ENCODE measurements at places on chromosomes 1 and 21. TPM values are rescaled to one million over a fixed set of nuclear protein-coding genes. Genes with fewer than 3 reads are reported as not detected.
A peak's percentile ranks its signal among the peaks of the same experiment; 100 is the strongest.

- no peak for DNase-seq
These were observed 1857.4 kb downstream of the NCAM2 start for GRCh38 chr21:22855581-22855980.

GRCh38 chr1:229970714-229971113 lies 96.3 kb upstream of the GALNT2 start:
- no peak for DNase-seq

DNA sequence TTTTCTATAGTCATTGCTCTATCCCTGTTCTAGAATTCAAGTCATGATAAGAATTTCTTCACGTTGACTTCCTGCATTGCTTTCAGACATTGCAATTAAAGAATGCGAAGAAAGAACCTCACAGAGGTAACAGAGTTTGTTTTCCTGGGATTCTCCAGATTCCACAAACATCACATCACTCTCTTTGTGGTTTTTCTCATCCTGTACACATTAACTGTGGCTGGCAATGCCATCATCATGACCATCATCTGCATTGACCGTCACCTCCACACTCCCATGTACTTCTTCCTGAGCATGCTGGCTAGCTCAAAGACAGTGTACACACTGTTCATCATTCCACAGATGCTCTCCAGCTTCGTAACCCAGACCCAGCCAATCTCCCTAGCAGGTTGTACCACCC lies 10.6 kb downstream of the APCS start:
- DNase-seq, result peak; percentile 54

DNA sequence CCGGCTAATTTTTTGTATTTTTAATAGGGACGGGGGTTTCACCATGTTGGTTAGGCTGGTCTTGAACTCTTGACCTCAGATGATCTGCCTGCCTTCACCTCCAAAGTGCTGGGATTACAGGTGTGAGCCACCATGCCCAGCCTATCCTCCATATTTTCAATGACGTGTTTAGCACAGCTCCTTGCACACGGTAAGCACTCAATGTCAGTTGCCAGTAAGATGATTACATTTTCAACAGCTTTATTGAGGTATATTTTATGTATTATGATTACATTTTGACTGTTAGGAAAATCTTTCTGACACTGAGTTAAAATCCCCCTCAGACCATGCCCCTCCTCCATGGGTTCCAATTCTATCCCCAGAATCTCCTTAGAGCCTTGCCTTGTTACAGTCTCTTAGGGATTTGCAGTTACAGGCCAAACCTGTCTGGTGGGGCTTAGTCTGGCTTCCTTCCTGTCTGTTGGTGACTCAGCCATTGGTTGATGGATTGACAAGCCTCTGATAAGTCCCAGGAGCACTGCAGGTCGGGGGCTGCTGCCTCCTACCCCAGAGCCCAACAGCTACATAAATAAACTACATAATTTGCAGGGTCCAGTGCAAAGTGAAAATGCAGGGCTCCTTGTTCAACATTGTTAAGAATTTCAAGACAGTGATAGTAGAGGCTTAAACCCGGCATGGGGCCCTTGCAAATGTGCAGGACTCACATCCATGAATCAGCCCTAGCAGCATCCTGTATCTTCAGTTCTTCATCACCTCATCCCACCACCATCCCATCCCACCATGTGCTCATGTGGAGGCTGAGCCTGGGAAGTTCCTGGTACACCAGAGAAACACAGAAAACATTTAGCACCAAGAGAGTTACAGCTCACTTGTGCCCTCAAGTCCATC lies 23.4 kb downstream of the COA7 start:
- DNase-seq, result peak; percentile 73

DNA sequence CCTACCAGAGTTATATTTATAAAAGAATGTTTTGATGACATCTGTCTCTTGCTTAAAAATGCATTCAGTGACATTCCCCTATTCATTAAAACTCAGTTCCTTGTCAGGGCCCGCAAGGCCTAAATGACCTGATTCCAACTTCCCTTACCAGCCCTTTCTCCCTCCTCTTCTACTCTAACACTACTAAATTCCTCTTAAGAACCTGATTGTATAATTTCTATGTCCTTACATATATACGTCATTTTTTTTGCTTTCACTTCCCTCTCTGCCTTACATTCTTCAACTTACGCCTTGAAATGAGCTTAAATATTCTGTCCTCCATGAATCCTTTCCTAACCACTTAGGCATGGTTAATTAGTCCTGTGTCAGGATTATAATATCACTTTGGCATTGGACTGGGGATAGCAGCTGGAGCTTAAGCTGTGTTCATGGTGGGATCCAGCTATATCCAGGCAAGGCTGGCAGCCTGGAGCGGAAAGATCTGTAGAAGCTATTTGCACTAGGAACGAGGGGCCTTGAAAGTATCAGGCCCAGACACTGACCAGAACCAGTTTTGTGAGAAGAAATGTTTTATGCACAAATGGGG lies 360.2 kb upstream of the PTBP2 start:
- DNase-seq, result no peak

DNA sequence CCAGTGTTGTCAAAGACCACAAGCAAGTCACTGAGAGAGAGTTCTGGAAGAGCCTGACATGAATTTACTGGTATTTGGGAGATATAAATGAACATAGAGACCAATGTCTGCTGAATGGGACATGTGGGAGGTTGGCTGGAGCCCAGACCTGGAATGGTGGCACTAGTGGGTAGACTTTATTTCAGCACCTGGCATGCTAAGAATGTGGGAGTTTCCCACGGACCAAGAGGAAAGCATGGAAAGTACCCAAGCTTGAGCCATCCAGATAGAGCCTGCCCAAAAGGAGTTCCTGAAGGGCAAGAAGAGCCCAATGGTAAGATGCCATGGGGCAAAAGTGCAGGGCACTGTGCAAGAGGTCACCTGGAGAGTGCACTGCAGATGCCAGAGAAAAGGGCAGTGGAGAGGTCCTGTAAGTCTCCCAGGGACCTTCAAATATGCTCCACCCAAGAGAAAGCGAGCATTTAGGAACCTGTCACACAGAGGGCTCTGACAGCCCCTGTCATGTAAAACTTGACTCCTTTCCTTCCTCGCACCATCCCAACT lies 8.1 kb upstream of the ZNF687 start:
- DNase-seq, result no peak

DNA sequence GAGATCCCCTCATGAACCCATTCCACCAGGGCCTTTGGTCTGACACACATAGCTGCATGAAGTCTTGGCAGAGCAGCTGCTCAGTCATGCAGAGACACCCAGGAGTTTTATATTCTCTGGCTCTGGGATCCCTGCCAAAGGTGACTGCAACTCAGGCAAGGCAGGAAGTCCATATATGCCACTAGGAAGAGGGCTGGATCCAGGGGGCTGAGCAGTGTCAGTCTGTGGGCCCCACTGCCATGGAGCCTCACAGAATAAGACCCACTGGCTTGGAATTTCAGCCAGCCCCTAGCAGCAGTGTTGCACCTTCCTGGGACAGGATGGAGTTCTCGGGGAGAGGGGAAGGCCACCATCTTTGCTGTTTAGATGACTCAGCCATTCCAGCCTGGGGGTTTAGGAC lies 199.7 kb downstream of the TBX15 start:
- DNase-seq, result peak; percentile 2

DNA sequence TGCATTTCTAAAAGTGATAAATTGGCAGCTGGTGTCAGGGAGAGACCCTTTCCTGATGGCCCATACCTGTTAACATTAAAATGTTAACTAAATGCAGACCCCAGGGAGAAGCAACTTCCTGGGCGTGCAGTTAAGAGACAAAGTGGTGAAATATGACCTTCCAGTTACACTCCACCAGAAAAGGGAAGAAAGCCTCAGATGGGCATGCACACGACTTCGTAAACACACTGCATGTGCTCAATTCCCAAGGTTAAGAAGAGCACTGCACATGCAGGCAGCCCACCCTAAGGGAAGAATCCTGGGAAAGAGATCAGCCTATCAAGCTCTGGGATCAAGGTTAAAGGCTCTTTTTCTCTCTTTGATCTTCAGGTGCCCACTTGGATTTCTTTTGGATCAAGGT lies 9.7 kb upstream of the GBP6 start:
- no peak for DNase-seq

GRCh38 chr1:21576798-21577187 lies 67.6 kb downstream of the ALPL start:
- no peak for DNase-seq

DNA sequence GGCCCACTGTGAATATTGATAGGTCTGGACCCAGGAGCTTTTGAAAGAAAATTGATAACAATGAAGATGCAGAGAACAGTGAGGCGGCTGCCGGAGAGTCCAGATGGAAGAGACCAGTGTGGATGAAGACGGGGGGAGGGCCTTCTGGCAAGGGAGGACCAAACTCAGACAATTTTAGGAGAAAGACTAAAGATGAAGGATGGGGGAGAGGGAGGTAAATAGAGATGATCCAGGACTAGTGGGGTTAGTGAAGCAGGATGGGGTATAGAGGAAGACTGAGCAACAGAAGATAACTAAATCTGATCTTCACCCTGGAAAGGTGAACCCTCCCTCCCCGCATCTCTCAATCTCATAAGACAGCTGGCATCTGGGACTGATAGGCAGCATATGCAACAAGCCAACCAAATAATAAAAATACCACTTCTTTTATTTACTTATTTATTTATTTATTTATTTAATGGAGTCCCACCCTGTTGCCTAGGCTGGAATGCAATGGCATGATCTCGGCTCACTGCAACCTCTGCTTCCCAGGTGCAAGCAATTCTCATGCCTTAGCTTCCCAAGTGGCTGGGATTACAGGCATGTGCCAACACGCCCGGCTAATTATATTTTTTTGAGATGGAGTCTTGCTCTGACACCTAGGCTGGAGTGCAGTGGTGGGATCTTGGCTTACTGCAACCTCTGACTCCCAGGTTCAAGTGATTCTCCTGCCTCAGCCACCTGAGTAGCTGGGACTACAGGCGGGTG lies 10.5 kb downstream of the EIF3I start:
- no peak for DNase-seq

GRCh38 chr1:10299151-10299550 lies 88.8 kb downstream of the KIF1B start:
- DNase-seq, result no peak

DNA sequence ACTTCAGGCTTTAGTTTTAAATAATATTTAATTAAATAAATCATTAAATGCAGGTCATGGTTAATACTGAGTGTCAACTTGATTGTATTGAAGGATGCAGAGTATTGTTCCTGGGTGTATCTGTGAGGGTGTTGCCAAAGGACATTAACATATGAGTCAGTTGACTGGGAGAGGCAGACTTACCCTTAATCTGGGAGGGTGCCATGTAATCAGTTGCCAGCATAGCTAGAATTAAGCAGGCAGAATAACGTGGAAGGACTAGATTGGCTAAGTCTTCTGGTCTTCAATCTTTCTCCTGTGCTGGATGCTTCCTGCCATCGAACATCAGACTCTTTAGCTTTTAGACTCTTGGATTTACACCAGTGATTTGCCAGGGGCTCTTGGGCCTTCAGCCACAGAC lies 85.3 kb downstream of the MAP3K21 start:
- DNase-seq, result no peak

DNA sequence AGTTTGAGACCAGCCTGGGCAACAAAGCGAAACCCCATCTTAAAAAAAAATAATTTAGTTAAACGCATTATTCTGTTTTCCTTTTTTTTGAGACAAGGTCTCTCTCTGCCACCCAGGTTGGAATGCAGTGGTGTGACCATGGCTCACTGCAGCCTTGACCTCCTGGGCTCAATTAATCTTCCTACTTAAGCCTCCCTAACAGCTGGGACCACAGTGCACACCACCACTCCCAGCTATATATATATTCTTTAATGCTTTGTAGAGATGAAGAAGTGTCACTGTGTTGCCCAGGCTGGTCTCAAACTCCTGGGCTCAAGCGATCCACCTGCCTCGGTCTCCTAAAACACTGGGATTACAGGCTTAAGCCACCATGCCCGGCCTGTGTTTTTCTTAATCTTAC lies 7.7 kb upstream of the KLF17 start:
- DNase-seq, result no peak

- DNase-seq, result no peak
These were observed 241.1 kb upstream of the CSF3R start for GRCh38 chr1:36723813-36724212.

GRCh38 chr1:7539769-7540175 lies 231.3 kb upstream of the VAMP3 start:
- peak; percentile 62 for DNase-seq

- no peak for DNase-seq
These were observed 101.7 kb upstream of the COG2 start for GRCh38 chr1:230540421-230541155.

- DNase-seq, result no peak
These were observed 539.8 kb downstream of the PTPRC start for GRCh38 chr1:199178646-199179045.

GRCh38 chr1:195462646-195463045 lies 1145.6 kb downstream of the KCNT2 start:
- DNase-seq, result no peak

GRCh38 chr1:157916887-157917570 lies 75.4 kb upstream of the CD5L start:
- no peak for DNase-seq

- peak; percentile 8 for DNase-seq
These were observed 815.5 kb downstream of the BRINP3 start for GRCh38 chr1:189662190-189662589.

- no peak for DNase-seq
These were observed 251.6 kb upstream of the FAM78B start for GRCh38 chr1:166418344-166418933.

DNA sequence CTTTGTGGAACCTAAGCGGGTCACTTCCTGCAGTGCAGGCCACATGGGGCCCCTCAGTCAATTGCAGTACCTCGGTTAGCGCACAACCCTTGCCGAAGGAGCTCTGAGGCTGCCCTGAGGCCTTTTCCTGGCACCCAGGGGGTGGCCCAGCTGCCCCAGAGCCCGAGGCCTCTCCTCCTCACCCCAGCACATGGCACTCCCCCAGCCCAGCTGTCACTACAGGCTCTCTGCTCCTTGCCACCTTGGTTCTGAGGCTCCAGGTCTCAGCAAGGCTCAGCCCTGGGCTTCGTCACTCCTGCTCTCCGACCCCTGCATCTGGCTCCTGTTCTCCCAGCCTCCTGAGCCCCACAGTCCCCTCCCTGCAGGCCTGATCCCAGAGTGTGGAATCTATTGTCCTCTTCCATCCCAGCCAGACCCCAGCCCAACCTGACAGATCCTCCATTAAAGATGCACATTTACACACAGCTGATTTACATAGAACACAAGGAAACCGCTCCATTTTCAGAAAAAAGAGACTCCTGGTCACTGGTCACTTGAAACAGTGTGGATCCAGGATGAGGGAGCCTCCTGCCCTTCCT lies 192.8 kb upstream of the POU3F1 start:
- no peak for DNase-seq

DNA sequence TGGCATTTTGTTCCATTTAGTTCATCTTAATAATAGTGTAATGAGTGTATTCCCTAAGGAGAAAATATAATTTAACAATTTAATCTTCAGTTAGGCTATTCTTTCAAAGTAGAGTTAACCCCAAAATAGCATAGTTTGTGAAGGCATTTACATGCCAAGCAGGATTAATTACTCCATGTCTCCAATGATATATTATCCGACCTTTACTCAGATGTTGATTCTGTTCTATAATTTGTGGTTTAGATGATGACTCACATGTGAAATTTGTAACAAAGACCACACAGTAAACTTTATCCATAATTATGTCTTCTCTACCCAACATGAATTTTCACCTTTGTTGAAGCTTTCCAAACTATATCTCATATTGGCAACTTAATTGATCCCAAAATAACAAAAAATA lies 2065.2 kb downstream of the MRPL39 start:
- no peak for DNase-seq

ADCY10 gene
- total RNA-seq, result 0.91 TPM

CLDN8 gene
- total RNA-seq, result 0.45 TPM

CD53 gene
- total RNA-seq, result not detected

APCS gene
- not detected for total RNA-seq

DPM3 gene
- 41.1 TPM for total RNA-seq

FABP3 gene
- total RNA-seq, result not detected

UBE2U gene
- not detected for total RNA-seq

RNU1-3 gene
- total RNA-seq, result 1,905 TPM

IQGAP3 gene
- 93.6 TPM for total RNA-seq

VAV3 gene
- 38.2 TPM for total RNA-seq

NCDN gene
- 36.0 TPM for total RNA-seq
